ENCODE measurements at places on chromosomes 12 and 14.
A peak's percentile ranks its signal among the peaks of the same experiment; 100 is the strongest.

DNA sequence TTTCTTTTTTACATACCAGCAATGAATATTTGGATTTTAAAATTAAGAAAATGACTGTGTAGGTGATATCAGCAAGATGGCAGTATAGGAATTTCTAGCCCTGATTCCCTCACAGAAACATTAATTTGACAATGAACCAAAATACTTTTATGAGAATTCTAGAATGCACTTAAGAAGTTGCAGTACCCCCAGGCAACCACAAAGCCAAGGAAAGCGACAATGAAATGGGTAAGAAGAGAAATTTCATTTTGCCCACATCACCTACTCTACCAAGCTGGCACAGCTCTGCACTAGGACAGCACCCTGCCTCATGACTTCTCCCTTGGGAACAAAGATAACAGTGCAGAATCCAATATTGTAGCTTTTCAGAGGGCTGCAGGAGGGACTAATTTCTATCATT is 6.6 kb downstream of the OR9K2 start:
- no peak for DNase-seq

DNA sequence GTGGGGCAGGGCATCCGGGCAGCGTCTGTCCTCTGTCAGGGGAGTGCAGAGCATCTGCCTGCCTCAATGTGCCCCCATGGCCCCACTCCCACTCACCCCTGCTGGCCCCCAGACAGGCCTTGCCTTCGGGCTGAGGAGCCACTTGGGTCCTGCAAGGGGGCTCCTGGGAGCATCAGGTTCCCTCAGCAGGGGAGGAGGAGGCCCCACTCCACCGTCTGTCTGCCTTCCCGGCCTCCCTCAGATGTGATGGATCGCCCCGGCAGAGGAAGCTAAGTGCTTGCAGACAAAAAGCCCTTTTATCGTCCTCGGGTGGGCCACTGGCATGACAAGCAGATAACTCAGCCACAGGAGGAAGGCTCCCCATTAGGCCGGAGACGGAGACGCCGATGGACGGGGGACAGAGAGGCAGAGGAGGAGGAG is 35.1 kb downstream of the NCOR2 start:
- no peak for DNase-seq

GRCh38 chr14:103056322-103057027 is 874 bp downstream of the CDC42BPB start:
- no peak for DNase-seq

DNA sequence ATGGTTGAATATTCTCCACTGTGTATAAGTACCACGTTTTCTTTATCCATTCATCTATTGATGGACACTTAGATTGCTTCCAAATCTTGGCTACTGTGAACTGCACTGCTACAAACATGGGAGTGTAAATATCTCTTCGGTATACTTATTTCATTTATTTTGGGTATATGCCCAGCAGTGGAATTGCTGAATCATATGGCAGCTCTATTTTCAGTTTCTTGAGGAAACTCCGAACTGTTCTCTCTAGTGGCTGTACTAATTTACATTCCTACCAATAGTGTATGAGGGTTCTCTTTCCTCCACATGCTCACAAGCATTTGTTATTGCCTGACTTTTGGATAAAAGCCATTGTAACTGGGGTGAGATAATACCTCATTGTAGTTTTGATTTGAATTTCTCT is 623.1 kb upstream of the LRFN5 start:
- peak; percentile 81 for DNase-seq

DNA sequence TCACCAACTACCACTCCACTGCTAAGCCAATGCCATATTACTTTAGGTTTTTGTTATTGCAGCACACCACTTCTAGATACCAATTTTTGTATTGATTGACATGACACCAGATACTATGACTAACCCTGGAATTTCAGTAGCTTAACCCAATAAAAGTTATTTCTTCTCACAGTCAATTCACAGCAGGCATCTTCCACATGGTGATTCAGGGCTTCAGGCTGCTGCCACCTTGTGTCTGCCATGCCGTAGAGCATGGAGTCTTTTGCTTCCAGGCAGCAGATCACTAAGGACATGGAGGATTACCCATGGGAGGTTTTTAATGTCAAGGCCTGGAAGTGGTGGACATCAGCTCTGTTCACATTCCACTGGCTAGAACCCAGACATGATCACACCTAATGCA is 56.4 kb upstream of the LTA4H start:
- DNase-seq = no peak

- no peak for DNase-seq
Measured at GRCh38 chr14:100010679-100011078, 54.5 kb upstream of the EVL start.

DNA sequence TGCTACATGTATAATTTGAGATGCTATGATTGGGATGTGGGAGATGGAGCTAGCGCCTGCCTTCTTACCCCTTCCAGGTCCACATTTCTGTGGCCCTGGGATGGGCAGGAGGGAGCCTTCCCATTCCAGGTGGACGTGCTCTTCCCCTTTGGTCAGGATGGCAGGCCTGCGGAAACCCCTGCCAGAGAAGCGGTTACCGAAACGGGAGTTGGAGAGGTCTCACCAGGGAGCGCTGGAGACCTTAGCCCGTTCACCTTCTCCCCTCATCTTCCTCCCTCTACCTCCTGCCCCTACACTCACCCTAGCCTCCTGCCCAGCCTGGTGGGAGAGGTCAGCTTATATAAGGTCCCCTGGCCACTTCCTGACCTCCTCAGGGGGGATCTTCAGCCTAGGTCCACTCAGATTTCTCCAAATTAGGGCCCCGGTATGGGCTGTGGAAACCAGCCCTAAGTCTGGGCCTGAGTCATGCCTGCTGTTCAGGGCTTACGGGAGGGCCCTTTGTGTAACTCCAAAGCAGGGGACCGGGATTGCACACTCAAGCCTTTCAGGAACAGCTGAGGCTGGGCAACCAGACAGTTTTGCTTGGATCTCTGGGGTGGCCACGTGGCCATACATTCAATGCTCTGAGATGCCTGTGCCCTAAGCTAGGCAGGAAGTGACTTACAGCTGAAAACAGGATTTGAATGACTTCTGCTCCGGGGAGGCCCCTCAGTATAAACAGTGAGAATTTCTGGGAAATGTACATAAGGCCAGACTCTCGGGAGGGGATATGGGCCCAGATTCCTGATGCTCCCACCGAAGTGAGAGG is 10.2 kb upstream of the MEG3 start:
- DNase-seq = no peak
